Upper lobe of left lung (tissue), 6 donors: ENCODE measurements at places on chromosomes 13 and 19. TPM values are rescaled to one million over a fixed set of nuclear protein-coding genes. Genes with fewer than 3 reads are reported as not detected.

- H3K27me3 ChIP-seq, result no peaks in the 10 kb centered on the region
- no peak overlapping the region for H3K4me3 ChIP-seq
- H3K4me1 ChIP-seq, result peaks cover 40% of the 10 kb centered on the region
- no peaks in the 10 kb centered on the region for H3K36me3 ChIP-seq
- DNase-seq, result no peak
These were observed 6.2 kb downstream of the MIER2 start for GRCh38 chr19:338421-338820.

- H3K27me3 ChIP-seq, result no peaks in the 10 kb centered on the region
- H3K36me3 ChIP-seq, result no peaks in the 10 kb centered on the region
- no peak for DNase-seq
- no peak overlapping the region for H3K4me3 ChIP-seq
- H3K27ac ChIP-seq, result no peak overlapping the region
These were observed 177.3 kb upstream of the SERP2 start for GRCh38 chr13:44196196-44196751.

The NXNL1 gene
- not detected for total RNA-seq

DNA sequence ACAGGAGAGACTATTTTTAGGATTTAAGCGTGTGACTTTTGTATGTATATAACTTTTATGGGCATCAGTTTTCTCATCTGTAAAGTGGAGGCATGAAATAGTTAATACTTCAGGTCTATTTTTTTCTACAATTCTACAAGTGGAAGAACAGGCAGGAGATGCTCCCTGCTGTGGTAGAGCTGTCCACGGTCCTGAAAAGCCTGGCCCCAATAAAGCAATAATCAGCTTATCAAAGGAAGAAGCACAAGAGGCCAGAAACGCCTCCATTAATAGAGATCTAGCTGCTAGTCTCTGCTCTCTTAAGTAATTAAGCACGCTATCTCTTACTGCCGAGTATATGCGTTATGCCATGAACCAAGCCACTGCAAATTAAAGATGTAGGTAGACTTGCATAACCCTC is 28.0 kb upstream of the WASF3 start:
- DNase-seq, result no peak
- H3K4me3 ChIP-seq, result no peak overlapping the region
- no peaks in the 10 kb centered on the region for H3K4me1 ChIP-seq
- no peaks in the 10 kb centered on the region for H3K36me3 ChIP-seq
- no peak overlapping the region for H3K27ac ChIP-seq

The ZNF560 gene
- total RNA-seq, result not detected

GRCh38 chr13:80562433-80563156 is 221.7 kb upstream of the SPRY2 start:
- no peaks in the 10 kb centered on the region for H3K36me3 ChIP-seq
- H3K4me3 ChIP-seq, result no peak overlapping the region
- no peak overlapping the region for H3K27ac ChIP-seq

DNA sequence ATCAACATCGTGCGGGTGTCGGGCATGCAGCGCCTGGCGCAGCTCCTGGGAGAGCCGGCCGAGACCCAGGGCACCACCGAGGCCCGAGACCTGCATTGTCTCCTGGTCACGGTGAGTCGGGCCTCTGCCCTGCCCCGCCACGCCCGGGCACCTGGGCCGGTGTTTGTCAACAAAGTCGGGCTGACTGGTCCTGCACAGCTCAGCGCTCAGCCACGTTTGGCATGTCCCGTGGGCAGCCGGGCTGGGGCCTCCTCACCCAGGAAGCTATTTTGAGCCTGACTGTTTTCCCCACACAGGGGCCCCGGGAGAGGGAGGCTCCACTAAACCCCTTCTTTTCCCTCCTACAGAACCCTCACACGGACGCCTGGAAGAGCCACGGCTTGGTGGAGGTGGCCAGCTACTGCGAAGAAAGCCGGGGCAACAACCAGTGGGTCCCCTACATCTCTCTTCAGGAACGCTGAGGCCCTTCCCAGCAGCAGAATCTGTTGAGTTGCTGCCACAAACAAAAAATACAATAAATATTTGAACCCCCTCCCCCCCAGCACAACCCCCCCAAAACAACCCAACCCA is 1.3 kb downstream of the GADD45B start:
- peaks cover 12% of the 10 kb centered on the region for H3K36me3 ChIP-seq
- H3K27ac ChIP-seq, result peak overlapping the region; percentile 90
- H3K4me3 ChIP-seq, result peak overlapping the region; percentile 94
- H3K4me1 ChIP-seq, result peaks cover 13% of the 10 kb centered on the region
- H3K27me3 ChIP-seq, result no peaks in the 10 kb centered on the region

DNA sequence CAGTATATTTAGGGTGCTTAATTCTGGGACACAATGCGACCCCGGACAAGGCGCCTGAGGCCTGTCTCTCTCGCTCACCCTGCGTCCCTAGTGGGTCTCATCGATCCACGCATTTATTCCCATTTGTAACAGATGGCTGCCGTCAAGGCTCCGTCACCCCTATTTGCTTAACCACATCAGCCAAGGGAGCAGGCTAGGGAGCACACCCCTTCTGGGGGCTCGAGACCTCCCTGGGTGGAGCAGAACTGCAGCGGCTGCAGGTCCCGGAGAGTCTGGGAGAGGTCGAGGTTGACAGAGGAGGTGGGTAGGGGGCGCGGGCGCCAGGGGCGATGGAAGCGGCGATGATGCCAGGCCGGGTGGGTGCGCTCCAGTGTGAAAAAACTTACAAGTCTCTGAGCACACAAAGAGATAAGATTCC is 507 bp downstream of the ALG5 start:
- no peaks in the 10 kb centered on the region for H3K27me3 ChIP-seq
- peak overlapping the region; percentile 77 for H3K4me3 ChIP-seq
- peaks cover 22% of the 10 kb centered on the region for H3K4me1 ChIP-seq
- H3K27ac ChIP-seq, result peak overlapping the region; percentile 98
- peaks cover 30% of the 10 kb centered on the region for H3K36me3 ChIP-seq
- DNase-seq, result peak; percentile 87
